ENCODE measurements at places on chromosomes 2 and 18. TPM values are rescaled to one million over a fixed set of nuclear protein-coding genes. Genes with fewer than 3 reads are reported as not detected.

DNA sequence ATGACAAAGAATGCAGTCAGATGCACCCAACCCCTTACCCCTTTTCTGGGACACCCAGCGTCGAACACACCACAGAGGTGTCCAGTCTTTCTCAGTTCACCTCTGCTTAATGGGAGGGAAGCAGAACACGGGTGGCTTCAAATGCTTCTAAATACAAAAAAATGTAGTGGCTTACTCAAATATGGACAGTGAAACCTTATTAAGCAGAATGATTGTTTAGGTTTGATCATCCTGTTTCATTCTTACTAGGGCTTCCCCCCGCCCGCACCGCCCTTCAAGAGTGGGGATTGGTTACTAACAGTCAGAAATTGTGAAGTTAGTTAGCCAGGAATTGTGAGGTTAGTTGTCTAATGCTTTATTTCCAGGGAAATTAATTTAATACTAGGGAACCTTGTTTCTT, 21.6 kb downstream of the ATG16L1 start:
- no peak for DNase-seq
- H3K27ac ChIP-seq = no peak overlapping the region
- H3K4me3 ChIP-seq = no peak overlapping the region
- no peaks in the 10 kb centered on the region for H3K27me3 ChIP-seq
- H3K4me1 ChIP-seq = no peaks in the 10 kb centered on the region
- H3K36me3 ChIP-seq = peaks cover 53% of the 10 kb centered on the region

GRCh38 chr2:127897531-127898211, 11.9 kb upstream of the AMMECR1L start:
- H3K27me3 ChIP-seq = no peaks in the 10 kb centered on the region
- H3K36me3 ChIP-seq = no peaks in the 10 kb centered on the region
- peaks cover 4% of the 10 kb centered on the region for H3K4me1 ChIP-seq
- DNase-seq = no peak
- H3K27ac ChIP-seq = no peak overlapping the region
- H3K4me3 ChIP-seq = no peak overlapping the region

DNA sequence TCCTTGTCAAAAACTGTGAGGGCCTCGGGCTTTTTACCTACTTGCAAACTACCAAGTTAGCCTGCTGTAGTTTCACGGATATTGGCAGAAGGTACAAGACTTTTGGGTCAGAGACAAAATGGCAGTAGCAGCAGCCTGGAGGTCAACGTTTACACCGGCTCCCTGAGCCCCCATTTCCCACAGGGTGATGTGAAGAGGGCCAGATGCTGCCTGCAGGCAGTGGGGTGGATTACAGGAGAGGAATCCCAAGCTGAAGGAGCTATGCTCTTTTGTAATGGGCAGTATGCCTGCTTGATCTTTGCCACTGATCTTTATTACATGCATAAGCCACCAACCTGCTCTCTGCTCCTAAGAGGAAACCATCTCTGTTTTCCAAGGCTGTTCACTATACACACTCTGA, 29.5 kb upstream of the SP5 start:
- no peak overlapping the region for H3K27ac ChIP-seq
- no peak for DNase-seq
- no peaks in the 10 kb centered on the region for H3K27me3 ChIP-seq
- no peaks in the 10 kb centered on the region for H3K36me3 ChIP-seq
- H3K4me1 ChIP-seq = no peaks in the 10 kb centered on the region
- H3K4me3 ChIP-seq = no peak overlapping the region

- no peak overlapping the region for H3K27ac ChIP-seq
- H3K4me1 ChIP-seq = no peaks in the 10 kb centered on the region
- peaks cover 7% of the 10 kb centered on the region for H3K36me3 ChIP-seq
- H3K27me3 ChIP-seq = no peaks in the 10 kb centered on the region
Observed at GRCh38 chr2:238069877-238070276, 9.1 kb downstream of the SCLY start.

UGT1A7 gene
- not detected for total RNA-seq

Measured in thoracic aorta (tissue), 2 donors.